ENCODE measurements at places on chromosomes 3 and 15. TPM values are rescaled to one million over a fixed set of nuclear protein-coding genes. Genes with fewer than 3 reads are reported as not detected.

The AMIGO3 gene
- total RNA-seq: not detected

The FOXB1 gene
- total RNA-seq: not detected

The LIPC gene
- total RNA-seq: 0.04 TPM

The TGM4 gene
- 0.26 TPM for total RNA-seq

The MCF2L2 gene
- 1.2 TPM for total RNA-seq

The CHRNB4 gene
- not detected for total RNA-seq

The TMEM108 gene
- total RNA-seq: 0.40 TPM

The ACKR2 gene
- not detected for total RNA-seq

The TMEM45A gene
- 4.0 TPM for total RNA-seq

The CCR1 gene
- total RNA-seq: not detected

The ZNF619 gene
- 6.7 TPM for total RNA-seq

The FHIT gene
- 1.1 TPM for total RNA-seq

The ITIH1 gene
- total RNA-seq: not detected

The DUOX2 gene
- not detected for total RNA-seq

The TPRG1 gene
- 0.13 TPM for total RNA-seq

The CCNB2 gene
- 30.1 TPM for total RNA-seq

The RETNLB gene
- not detected for total RNA-seq
